ENCODE measurements at places on chromosomes 4 and X.

DNA sequence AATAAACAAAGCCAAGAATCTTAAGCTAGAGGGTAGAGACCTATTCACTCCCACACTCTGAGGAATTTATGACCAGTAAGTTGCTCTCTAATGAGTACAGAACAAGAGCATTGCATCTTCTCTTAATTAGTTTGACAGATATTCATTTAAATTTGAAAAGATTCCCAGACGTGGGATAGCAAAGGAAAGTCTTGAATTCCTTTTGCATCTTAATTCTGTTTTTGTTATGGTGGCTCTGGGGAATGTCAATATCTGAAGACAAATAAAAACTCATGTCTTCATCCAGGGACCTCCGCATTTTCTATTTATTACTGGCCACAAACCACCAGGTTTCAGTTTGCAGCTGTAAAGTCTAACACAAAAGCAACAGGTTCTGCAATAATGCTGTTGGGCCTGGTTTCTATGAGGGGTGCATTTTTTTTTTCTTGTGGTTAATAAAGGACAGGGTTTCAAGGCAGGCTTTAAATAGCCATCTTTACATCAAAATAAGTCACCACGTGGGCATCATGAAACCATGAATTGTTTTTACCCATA lies 172.3 kb downstream of the SHROOM3 start:
- DNase-seq = no peak

DNA sequence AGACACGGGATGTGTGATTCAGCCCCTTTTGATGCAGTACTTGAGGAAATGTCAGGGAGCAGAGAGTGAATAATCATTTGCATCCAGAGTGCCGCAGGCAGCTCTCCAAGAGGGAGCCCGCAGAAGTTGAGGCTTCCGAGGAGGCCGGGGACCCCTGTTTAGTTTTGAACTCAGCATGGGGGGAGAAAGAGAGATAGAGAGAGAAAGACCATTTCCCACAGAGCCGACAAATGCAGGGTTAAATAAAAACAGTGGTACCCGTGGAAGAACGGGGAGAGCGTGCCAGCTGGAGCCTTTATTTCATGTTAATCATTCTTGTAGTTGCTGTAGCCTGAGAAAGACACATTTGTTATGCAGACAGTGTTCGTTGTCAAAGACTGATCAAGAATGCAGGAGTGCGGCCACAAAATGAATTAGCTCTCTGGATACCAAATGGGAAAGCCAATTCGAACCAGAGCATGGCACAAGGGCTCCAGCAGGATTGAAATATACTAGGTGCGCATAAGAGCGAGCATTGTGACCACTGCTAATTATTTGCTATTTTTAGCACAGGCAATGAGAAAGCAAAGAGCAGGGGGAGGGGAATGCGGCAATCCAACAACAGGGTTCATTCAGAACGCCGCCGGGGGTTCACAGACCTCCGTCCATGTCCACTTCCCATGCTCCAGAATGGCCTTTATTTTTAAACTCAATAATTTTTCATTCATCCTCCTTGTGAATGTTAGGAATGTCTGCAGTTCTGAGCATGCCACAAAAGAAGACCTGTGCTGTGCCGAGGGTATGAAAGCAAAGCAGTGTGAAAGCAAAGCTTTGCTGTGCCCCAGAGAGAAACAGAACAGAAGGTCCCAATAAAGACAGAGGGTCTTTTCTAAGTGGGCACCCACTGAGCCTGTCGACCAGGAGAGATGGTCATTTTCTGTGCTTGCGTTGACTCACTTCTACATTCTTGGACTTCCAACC lies 243.9 kb upstream of the VCX3A start:
- no peak for DNase-seq

- no peak for DNase-seq
These were observed 12.7 kb downstream of the FGFBP1 start for GRCh38 chr4:15925830-15926229.

DNA sequence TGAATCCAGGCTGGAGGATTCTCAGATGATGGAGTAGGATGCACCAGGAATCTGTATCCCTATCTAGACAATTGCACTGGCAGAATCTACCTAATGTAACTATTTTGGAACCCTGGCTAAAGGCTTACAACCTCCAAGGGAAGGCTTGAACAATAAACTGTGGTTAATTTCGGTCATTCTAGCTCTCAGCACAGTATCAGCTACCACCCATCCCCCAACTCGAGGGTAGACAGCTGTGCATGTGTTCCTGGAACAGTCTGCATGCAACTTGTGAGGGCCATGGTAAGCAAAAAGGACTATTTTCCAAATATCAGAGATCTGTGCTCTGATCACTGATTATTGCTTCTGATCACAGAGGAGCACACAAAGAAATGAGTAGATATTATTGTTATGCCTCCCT lies 34.0 kb downstream of the ELF2 start:
- DNase-seq = no peak

DNA sequence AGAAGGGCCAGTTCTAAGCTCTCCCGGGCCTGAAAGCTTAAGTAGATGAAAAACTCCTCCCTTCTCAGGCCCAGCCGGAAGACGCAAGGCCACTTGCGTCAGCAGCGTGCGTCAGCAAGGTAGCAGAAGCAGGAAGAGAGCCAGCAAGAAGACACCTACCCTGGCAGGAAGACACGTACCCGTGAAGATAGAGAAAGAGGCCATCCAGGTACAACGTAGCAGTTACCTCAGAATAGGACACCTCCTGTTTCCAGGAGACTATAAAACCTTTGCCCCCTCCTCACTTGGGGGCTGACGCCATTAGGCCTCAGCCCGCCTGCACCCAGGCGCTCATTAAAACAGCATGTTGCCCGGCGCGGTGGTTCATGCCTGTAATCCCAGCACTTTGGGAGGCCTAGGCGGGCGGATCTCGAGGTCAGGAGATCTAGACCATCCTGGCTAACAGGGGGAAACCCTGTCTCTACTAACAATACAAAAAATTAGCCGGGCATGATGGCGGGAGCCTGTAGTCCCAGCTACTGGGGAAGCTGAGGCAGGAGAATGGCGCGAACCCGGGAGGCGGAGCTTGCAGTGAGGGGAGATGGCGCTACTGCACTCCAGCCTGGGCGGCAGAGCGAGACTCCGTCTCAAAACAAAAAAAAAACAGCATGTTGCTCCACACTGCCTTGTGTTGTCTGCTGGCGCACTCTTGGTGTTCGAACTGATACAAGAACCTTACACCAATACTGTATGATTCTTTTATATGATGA lies 242.7 kb upstream of the NWD2 start:
- no peak for DNase-seq
